ENCODE measurements at places on chromosomes 5 and 9.

- no peaks in the 10 kb centered on the region for H3K27me3 ChIP-seq
- no peak overlapping the region for H3K4me3 ChIP-seq
- H3K36me3 ChIP-seq, result no peaks in the 10 kb centered on the region
- no peak for DNase-seq
- no peaks in the 10 kb centered on the region for H3K4me1 ChIP-seq
These were observed 19.9 kb downstream of the CSF1R start for GRCh38 chr5:150066436-150066835.

GRCh38 chr5:134099288-134099872 is 15.1 kb upstream of the TCF7 start:
- no peaks in the 10 kb centered on the region for H3K36me3 ChIP-seq
- H3K27me3 ChIP-seq, result no peaks in the 10 kb centered on the region
- H3K27ac ChIP-seq, result no peak overlapping the region
- H3K4me1 ChIP-seq, result no peaks in the 10 kb centered on the region
- DNase-seq, result no peak

- H3K27ac ChIP-seq, result no peak overlapping the region
- H3K4me1 ChIP-seq, result no peaks in the 10 kb centered on the region
- H3K36me3 ChIP-seq, result no peaks in the 10 kb centered on the region
- no peaks in the 10 kb centered on the region for H3K27me3 ChIP-seq
- DNase-seq, result no peak
- no peak overlapping the region for H3K4me3 ChIP-seq
These were observed 103.3 kb downstream of the SREK1 start for GRCh38 chr5:66247176-66247960.

GRCh38 chr9:133470427-133470924 is 8.4 kb downstream of the SLC2A6 start:
- no peak overlapping the region for H3K27ac ChIP-seq
- no peak overlapping the region for H3K4me3 ChIP-seq
- no peak for DNase-seq

- no peak overlapping the region for H3K27ac ChIP-seq
- no peaks in the 10 kb centered on the region for H3K36me3 ChIP-seq
- no peaks in the 10 kb centered on the region for H3K4me1 ChIP-seq
- no peaks in the 10 kb centered on the region for H3K27me3 ChIP-seq
- no peak overlapping the region for H3K4me3 ChIP-seq
These were observed 39.7 kb downstream of the IRX2 start for GRCh38 chr5:2711446-2712425.

DNA sequence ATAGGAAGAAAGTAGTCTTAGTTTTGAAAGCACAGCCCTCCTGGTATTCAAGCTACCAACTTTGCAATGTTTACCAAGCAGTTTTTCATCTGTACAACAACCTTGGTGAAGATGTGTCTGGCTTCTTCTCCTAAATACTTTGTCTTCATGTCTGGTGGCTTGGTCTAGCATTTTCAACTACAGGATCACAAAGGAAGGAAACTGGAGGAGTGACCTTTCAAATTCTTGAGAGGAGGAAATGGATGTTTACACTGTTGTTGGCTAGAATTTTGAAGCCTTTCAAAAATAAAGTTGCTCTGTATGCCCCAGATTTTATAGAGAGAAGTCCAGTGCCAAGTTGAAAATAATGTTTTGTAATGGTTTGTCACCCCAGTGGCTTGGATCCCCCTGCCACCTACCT is 16.3 kb downstream of the PAM start:
- H3K4me1 ChIP-seq, result peaks cover 23% of the 10 kb centered on the region
- no peaks in the 10 kb centered on the region for H3K36me3 ChIP-seq
- no peak for DNase-seq
- no peak overlapping the region for H3K4me3 ChIP-seq
- H3K27me3 ChIP-seq, result no peaks in the 10 kb centered on the region
- peak overlapping the region; percentile 34 for H3K27ac ChIP-seq

DNA sequence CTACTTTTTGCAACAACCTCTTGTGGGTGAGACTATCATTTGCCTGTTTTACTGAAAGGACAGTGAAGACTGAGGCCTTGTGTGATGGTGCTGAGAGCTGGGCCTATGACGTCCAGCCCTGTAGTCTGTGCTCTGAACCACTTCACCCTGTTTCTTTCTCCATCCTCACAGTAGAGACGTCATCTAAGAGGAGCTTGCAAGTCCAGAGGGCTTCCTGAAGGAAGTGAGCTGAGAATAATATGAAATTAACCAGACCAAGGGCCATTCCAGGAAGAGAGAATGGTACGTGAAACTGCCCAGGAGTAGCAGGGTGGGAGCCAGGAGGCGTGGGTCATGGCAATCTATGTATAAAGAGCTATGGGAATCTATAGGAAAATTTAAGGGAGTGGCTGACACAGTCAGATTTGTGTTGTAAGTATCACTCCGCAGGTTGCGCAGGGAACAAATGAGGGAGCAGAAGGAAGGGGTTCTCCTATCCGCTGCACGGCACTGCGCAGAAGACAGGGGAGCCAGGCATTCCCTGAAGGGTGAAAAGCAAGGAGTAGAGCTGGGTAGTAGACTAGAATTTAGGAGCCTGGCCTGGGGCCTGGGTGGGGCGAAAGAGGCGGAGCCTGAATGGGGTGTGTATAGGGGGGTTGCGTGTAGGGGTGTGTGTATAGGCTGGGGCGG is 596 bp upstream of the FGFR4 start:
- no peaks in the 10 kb centered on the region for H3K36me3 ChIP-seq
- no peak for DNase-seq
- H3K4me3 ChIP-seq, result peak overlapping the region; percentile 46
- no peak overlapping the region for H3K27ac ChIP-seq
- no peaks in the 10 kb centered on the region for H3K27me3 ChIP-seq

DNA sequence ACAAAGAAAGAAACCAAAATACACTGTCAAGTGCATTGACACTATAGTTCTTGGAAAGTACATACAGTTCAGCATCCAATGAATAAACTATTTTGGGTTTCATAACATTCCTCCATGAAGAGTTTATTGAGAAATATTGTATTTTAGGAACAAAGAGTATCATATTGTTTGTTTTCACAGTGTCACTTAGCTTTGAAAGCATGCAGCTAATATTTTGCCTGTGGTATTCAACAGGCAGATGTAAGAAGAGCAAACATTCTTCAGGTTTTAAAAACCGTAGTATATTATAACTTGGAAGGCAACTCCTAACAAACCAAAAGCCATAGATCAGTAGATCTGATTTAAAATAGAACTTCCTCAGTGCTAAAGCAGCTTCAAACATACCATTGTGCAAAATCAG is 4.5 kb downstream of the PRELID2 start:
- peaks cover 34% of the 10 kb centered on the region for H3K4me1 ChIP-seq
- H3K36me3 ChIP-seq, result no peaks in the 10 kb centered on the region
- no peaks in the 10 kb centered on the region for H3K27me3 ChIP-seq
- no peak for DNase-seq
- H3K4me3 ChIP-seq, result no peak overlapping the region

DNA sequence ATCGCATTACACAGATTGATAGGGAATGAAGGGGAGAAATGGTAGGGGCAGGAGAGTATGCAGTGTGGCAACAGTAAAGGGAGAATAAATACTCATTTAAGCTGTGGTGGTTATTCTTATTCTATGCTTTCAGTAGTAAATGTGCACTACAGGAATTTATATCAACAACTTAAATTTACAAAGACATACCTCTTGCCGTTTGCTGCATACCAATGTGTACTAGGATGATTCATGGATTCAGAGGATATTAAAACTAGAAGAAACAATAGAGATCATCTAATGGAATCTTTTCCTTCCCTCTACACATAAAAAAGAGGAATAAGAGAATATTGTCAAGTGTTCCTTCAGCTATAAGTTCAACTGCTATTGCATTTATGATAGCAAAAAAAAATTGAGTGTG is 103.3 kb upstream of the RASA1 start:
- no peak overlapping the region for H3K4me3 ChIP-seq
- no peaks in the 10 kb centered on the region for H3K27me3 ChIP-seq
- no peaks in the 10 kb centered on the region for H3K4me1 ChIP-seq
- DNase-seq, result no peak
- no peak overlapping the region for H3K27ac ChIP-seq

DNA sequence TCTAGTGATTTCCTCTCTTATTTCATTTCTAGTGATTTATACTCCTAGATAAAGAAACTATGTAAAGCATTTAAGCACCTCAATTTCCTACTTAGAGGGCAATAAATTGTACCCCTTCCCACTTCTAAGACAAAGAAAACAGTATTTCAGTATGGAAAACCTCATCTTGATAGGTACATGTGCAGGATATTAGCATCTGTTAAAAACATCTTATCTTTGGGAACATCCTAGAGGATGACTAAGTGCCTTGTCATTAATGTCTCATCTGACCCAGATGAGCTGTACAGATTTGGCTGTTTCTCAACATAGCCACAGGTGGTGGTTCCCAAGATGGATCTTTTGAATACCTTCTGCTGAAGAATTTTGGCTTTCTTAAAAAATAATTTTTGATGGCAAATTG is 5.7 kb downstream of the MEGF10 start:
- DNase-seq, result no peak
- no peaks in the 10 kb centered on the region for H3K4me1 ChIP-seq
- H3K27ac ChIP-seq, result no peak overlapping the region

DNA sequence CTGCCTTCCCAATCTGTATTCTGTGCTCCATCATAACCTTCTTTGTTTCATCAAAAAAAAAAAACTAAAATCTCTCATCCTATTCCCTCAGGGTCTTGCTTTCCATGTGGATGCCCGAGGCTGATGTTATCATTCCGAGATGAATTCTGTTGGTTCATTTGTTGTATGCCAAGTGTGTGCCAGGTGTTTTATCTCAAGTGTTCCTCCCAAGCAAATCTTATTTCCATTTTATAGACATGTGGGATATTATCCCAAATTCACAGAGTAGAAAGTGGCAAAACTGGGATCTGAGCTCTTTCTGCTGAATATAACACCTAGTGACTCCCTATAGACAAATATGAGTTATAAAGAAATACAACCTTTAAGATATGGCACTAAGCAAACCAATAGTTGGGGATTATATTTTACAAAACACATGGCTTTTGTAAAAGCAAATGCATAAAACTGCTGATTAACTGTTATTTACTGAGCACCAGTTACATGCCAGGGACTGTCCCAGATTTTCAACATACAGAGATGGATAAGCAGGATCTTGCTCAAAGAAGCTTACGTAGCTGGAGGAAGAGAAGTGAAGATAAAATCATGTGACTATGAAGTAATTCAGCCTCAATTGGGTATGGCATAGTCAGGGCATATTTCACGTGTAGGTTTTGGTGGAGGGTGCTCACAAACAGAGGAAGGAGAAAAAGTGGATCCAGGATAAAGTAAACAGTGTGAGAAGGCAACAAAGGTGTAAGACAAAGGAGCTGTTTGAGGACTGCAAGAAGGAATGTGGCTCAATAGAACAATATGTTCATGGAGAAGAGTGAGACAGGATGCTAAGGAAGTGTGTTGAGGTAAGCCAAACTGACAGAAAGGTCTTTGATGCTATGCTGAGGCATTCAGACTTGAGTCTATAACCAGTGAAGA is 143.3 kb upstream of the ADAMTSL1 start:
- DNase-seq, result no peak
- no peaks in the 10 kb centered on the region for H3K27me3 ChIP-seq
- H3K4me1 ChIP-seq, result no peaks in the 10 kb centered on the region

GRCh38 chr5:7762267-7762666 is 88.7 kb downstream of the CFAP90 start:
- H3K27ac ChIP-seq, result no peak overlapping the region
- no peak overlapping the region for H3K4me3 ChIP-seq
- no peak for DNase-seq
- H3K27me3 ChIP-seq, result no peaks in the 10 kb centered on the region
- no peaks in the 10 kb centered on the region for H3K36me3 ChIP-seq

DNA sequence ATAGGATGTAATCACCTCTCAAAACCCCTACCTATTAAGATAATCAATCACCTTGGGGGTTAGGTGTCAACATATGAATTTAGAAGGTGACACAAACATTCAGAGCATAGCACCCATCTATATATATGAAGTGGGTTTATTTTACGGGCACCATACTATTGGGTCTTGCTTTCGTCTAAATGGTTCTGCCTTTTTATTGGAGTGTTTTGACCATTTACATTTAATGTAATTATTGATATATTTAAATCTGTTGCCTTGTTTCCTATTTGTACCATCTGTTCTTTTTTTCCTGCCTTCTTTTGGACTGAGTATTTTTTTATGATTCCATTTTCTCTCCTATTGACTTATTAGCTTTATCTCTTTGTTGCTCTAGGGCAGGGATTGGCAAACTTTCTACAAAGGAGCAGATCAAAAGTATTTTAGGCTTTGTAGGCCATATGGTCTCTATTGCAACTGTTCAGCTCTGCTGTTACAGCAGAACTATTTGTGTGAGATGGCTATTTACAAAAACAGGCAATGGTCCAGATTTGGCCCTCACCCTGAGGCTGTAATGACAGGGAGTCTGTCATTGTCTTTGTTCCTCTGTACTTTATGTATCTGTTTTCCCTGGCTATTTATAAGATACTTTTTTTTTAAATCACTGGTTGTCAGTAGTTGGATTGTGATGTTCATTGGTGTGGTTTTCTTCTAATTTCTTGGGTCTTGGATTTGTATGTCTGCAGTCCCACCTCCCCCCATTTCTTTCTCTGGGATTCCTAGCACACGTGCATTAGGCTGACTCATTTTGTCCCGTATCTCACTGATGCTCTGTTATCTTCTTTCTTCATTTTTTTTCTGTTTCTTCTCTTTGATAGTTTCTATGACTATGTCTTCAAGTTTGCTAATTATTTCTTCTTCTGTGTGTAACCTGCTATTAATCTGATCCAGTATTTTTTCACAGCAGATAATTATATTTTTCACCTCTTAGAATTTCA is 127.1 kb downstream of the DAB2IP start:
- no peak for DNase-seq
- no peak overlapping the region for H3K27ac ChIP-seq
- peaks cover 6% of the 10 kb centered on the region for H3K36me3 ChIP-seq

DNA sequence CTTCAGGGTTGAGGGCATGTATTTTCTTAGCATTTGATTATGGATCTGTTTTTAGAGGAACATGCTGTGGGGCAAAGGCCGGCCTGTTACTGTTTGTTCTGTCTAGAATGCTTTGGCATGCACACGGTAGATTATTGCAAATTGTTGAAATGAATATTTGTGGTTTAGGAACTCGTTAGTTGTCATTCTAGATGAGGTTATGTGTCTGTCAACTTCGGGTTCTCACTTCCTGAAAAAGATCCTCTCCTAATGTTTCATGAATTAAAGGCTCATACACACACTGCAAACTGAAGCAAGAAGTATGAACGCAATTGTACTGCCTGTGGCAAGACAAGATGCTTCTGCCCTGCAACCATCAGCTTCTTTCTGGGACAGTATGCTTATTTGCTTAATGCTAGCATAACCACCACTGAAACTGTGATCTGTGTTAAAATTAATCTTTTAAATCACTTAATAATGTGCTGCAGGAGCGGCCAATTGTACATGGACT is 99.6 kb downstream of the BASP1 start:
- no peak overlapping the region for H3K4me3 ChIP-seq
- no peak overlapping the region for H3K27ac ChIP-seq
- H3K27me3 ChIP-seq, result no peaks in the 10 kb centered on the region
- no peak for DNase-seq

- no peaks in the 10 kb centered on the region for H3K4me1 ChIP-seq
- DNase-seq, result no peak
- H3K36me3 ChIP-seq, result no peaks in the 10 kb centered on the region
- no peak overlapping the region for H3K27ac ChIP-seq
These were observed 56.1 kb upstream of the ZNF300 start for GRCh38 chr5:150960791-150961396.

All from vagina (tissue), 2 donors.